ENCODE measurements at places on chromosomes 11 and 22.

DNA sequence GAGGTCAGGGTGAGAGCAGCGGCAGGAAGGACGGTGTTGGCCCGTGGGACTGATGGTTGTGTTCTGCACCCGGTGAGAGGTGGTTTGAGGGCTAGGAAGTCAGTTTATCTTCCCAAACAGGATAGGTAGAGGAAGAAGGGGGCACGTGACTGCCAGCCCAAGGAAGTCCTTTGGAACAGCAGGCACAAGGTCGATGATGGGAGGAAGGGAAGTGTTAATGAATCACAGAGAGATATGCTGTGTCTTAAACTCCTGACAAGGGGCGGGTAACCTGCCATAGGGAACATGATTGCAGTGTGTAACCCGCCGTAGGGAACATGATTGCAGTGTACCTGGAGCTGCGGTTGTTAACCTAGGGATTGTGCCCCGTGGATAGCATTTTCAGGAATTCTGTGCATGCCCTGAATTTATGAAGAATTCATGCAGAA, 49.0 kb downstream of the PRR5L start:
- no peak for DNase-seq

GRCh38 chr11:117300773-117301172, 9.6 kb downstream of the BACE1-AS start:
- no peak for DNase-seq

DNA sequence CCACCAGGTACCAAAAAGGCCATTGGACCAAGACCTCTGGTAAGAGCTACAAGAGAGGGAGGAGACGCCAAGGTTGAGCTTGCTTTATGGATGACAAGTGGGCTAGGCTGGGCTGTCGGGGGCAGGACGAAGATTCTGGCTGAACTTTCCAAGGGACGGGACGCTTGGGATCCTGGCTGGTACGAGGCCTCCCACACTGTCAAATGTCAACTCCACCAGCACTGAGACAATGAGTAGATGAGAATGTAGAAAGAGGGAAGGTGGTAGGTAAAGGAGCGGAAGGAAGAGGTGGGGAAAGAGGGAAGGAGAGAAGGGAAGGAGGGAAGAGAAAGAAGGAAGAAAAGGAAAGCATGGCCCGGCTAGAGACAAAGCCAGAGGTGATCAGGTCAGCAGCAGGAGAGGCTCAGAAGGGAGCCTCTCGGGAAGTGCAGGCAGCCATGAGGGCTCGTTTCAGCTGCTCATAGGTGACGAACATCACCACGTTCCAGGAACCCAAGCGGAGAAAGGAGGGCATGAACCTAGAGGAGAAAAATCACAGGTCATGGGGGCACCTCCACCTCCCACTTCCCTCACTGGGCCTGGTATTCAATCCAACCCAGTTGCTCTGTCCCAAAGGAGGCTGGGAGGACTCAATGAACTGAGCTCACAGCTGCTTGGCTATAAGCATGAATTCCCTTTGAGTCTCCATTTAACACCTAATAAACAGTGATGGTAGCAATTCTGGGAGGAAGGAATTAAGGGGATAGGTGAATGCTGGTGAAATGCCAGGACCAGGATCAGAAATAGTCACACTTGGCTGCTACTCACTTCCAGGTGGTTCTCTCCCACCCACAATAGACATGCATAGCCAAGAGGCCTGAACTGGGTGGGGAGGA, 7.8 kb downstream of the UCP2 start:
- no peak for DNase-seq

DNA sequence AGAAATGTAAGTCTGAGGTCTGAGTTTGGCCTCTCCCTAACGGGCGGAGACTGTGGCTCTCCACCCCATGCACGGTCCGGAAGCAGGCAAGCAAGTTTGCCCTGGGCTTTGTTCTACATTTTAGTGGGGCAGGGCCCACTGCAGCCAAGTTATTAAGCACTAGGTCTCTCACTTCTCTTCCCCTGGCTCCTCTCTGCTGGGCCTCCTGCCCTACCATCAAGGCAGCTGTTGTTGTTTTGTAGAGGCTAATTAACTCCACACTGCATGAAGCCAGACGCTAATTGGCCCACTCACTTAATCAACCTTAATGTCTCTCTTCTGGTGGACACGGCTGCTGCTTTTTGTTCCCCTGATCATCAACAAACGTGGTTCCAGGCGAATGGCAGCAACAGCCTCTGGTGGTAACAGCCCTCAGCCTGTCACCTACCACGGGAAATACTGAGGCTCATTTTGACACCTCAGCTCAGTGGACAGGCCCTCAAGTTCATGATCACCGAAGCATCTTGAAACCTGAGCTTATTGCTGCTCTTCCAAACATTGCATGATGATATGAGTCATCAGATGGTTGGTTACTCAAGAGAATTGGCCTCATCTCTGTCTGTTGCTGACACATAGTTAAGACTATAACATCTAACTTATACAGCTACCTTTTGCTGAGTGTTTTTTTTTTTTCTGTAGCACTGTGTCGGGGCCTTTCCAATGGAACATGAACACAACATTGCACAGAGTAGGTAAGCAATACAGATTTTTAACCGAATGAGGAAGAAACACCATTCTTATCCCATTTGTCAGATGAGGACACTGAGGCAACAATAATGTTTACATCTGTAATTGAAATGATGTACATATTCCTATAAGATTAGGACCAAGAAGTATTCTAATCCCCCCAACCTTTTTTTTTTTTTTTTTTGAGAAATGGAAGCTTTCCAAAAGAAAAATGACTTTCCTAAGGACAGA, 20.8 kb upstream of the LMO2 start:
- no peak for DNase-seq

- DNase-seq = no peak
Observed at GRCh38 chr11:78641541-78641940, 66.9 kb upstream of the NARS2 start.

Data from HEK293T (cell line).